ENCODE measurements at places on chromosomes 4 and X. TPM values are rescaled to one million over a fixed set of nuclear protein-coding genes. Genes with fewer than 3 reads are reported as not detected.

- no peak for DNase-seq
These were observed 44.5 kb downstream of the SCFD2 start for GRCh38 chr4:53321151-53321983.

DNA sequence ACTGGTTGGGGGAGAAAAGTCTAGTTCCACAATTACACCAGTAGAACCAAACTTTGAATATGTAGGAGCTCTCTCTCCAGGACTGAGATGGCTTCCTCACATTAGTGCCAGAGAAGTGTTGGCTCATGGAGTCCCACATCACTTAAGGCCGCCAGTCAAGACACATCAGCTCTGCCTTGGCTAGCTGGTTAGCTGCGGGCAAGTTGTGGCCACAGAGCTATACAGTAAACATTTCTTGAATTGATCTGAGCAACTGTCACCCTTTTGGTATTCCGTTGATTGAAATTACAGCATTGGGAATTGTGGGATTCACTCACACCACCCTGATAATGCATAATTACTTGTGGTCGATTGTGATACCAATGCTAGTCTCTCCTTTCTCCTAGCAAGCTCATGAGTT is 76.2 kb downstream of the LNX1 start:
- DNase-seq: no peak

- DNase-seq: no peak
These were observed 1202.1 kb downstream of the ADGRL3 start for GRCh38 chr4:62402088-62402806.

GRCh38 chr4:146098397-146098796 is 77.1 kb upstream of the LSM6 start:
- DNase-seq: no peak

The REELD1 gene
- 2.6 TPM for total RNA-seq

The HPGD gene
- 0.07 TPM for total RNA-seq

DNA sequence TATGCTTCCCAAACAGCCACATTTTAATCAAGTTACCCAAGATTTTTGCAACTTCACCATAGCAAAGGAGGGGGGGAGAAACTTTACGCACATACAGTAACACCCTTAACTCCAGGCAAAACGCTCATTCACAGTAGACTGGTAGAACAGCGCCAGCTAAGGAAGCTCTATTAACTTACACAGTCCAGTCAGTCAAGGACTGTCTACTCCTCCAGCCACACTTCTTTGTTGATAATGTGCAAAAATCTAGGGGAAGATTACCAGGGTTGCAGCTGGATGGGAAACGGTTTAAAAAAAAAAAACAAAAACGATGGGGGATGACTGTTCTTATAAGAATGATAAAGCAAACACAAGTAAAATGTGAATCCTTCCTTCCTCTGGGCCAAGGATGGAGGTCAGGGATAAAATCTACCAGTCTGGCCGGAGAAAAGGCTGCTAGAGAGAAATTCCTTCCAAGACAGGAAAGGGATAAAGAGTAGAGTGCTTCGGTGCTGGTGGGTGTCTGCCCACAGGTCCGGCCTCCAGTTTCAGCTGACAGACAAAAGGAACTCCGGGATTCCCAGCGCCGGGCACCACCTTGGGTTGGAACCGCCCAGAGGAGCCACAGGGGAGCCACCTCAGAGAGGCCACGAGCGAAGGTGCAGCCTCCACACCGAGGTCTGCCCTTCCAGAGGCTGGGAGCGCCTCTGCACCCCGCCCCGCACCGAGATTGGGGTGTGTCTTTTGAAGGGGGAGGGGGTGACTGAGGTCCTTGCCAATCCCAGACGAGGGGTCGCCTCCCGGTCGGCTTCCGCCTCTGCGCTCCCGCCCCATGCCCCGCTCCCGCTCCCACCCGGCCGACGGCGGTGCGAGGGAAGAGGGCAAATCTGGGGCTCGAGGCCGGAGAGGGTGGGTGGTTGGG is 811 bp downstream of the ANKRD50 start:
- DNase-seq: no peak

The TAF7L gene
- not detected for total RNA-seq

DNA sequence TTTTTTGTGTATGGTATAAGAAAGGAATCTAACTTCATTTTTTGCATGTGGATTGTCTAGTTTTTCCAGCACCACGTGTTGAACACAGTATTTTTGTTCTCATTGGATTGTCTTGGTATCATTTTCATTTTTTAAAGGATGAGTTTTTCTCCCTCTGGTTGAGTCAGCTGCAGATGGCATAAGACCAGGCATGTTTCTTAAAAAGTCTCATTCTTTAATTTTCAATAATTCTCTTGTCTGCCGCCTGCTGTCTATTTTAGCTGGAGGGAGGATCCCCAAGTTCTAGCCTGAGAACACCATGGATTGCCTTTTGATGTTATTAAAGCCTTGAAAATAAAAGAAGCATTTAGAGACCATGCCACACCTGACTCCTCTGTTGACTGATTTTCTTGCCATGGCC is 263.8 kb downstream of the ARHGAP24 start:
- DNase-seq: no peak

- DNase-seq: no peak
These were observed 550.5 kb upstream of the DIPK2B start for GRCh38 chrX:45751156-45751555.

DNA sequence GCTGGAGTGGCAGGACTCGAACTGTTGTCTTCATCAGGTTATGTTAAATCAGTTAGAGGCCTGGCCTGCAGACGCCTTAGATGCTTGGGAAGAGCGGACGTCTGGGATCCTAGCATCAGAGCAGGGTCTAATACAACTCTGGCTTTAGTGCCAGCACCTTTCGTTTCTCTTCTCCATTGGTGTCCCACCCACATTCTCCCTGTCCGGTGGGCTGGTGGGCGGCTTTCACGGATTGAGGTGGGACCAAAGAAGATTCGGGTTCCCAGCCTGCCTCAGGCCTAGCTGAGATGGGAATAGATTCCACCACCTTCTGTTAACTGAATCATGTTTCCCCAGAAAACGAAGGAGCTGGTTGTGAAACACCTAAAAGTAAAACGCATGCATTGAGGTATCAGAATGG is 939 bp downstream of the PDK3 start:
- no peak for DNase-seq

DNA sequence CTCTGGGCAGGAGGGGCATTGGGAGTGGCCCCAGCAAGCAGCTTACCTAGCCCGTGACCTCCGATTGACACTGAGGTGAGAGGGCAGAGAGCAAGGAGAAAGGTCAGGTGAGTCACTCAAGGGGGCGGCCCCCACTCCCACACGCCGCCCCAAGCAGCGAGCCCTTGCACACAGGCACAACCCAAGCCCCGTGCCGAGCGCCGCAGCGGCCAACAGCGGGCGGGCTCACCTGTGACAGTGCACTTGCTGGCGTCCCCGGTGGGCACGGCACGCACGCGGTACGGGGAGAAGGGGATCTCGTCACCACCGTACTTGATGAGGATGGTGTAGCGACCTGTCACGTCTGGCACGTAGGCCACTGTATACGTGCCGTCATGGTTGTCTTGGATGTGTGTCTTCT is 17.2 kb downstream of the FLNA start:
- DNase-seq: no peak

- DNase-seq: no peak
These were observed 169.2 kb downstream of the TMA16 start for GRCh38 chr4:163663454-163664225.

The ENPP6 gene
- total RNA-seq: not detected

The VGLL1 gene
- total RNA-seq: not detected

The ZNF157 gene
- total RNA-seq: 1.2 TPM

DNA sequence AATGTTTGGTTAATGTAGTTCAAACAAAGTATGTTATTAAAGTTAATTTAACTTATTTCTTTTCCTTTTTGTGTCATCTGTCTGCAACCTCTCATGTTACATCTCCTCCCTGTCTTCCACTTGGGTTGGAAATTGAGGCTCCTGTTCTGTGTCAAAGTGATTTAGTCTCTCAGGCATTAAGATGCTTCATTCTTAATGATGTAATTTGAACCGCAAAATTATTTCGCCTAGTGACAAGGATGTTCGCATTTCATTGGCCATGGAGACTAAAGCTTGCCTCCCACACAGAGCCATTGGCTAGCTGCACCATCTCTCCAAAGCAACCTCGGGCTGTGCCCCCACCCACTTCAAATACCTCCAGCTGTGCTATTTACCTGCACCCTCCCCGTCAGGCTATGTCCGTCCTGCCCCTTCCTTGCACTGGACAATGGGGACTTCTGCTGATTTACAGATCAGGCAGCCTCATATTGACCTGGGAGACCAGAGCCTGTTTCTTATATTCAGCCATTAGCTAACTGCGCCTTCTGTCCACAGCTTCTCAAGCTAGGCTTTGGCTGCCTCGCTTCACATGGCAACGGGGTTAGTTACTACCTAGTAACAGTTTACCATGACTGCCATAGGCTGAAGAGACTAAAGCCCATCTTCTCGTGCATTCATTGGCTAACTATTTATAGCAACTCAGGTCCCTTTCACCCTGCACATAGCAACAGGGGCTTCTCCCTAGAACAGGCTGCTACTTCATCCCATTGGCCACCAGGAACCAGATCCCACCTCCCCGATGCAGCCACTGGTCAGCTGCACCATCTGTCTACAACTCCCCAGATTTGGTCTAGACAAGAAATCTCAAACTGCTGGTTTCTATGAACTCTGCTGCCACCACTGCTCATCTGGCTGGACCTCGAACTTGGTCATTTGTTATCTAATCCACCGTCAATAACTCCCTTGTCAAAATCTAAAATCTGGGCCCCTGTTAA is 8.6 kb upstream of the ZNF157 start:
- peak; percentile 51 for DNase-seq

DNA sequence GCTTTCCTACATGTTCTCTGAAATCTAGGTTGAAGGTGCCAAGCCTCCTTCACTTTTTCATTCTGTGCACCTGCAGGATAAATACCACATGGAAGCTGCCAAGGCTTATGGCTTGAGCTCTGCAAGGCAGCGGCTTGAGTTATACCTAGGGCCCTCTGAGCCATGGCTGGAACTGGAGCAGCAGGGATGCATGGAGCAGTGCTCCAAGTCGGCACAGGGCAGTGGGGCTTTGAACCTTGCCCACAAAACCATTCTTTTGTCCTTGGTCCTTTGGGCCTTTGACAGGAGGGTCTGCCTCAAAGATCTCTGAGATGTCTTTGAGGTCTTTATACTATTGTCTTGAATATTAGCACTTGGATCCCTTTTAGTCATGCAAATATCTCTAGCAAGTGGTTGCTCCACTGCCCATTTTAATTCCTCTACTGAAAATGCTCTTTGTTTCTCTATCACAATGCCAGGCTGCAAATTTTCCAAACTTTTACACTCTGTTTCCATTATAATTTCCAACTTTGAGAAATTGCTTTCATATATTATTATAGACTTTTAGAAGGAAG is 536.2 kb upstream of the KLHL4 start:
- no peak for DNase-seq

DNA sequence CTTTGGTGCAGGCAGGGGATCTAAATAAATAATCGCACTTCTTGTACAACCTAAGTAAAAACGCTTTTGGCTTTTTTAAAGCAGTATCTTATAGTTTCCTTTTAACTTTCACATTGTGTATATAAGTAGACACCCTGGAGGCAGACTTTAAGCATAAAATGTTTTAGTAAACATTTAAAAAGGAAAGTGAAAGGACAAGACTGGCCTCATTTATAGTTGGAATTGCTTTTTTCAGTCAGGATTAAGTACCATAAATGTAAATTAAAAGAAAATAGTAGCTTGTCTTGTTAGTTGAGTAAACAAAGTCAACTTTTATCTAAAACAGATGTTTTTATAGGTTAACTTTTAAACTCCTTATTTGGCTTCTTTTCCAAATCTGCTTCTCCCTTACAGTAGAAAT is 39.7 kb downstream of the PTPN13 start:
- DNase-seq: no peak

GRCh38 chr4:57119054-57119651 is 9.0 kb upstream of the IGFBP7 start:
- no peak for DNase-seq

- no peak for DNase-seq
These were observed 16.3 kb downstream of the RTL5 start for GRCh38 chrX:72115380-72115779.

- DNase-seq: no peak
These were observed 168.7 kb downstream of the NR3C2 start for GRCh38 chr4:148273501-148273986.

DNA sequence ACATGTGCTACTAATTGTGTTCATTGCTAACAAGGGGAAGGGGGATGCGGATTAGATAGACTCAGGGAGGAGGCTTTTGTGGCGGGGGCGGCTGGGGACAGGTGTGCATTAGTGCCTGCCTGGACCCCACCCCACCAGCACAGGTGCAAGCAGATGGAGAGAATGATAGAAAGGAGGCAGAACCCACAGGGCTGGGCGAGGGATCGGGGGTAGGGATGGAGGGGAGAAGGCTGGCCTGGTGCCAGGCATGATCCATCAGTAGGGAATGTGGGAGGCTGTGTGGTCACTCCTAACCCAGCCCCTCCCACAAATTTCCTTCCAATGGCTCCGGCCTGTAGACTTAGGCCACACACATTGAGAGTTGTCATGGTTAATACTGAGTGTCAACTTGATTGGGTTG is 30.5 kb upstream of the CRMP1 start:
- no peak for DNase-seq

DNA sequence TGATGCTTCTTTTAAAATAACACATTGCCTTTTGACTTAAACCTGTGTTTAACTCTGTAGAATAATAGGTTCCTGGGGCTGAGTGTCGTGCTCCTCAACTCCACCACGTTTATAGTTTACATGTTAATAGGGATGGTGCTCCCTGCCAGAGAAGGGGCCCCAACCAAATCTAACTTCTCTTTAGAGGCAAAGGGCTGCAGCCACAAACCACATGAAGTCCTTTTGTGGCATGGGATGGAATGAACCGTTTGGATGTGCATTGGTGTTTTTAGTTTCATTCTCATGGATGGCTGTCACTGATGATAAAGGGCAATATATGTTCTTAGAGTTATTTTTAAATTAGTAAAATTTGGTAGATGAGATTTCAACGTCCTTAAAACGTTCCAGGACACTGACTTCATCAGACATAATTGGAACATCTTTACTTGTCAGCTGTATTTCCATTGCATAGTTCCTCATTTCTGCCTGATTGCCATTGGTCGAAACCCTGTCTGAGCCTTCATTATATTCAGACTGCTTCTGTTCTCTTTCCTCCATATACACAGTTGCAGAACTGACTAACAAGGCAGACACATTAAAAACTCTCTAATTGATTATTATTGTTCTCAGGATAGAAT is 60.4 kb upstream of the HPF1 start:
- no peak for DNase-seq

GRCh38 chr4:85127653-85128052 is 161.2 kb upstream of the WDFY3 start:
- DNase-seq: no peak

Measured in activated B cell treated with CpG ODN at 0.5 μM for 24 hours (primary cell).